ENCODE measurements at places on chromosomes 5 and 9.

DNA sequence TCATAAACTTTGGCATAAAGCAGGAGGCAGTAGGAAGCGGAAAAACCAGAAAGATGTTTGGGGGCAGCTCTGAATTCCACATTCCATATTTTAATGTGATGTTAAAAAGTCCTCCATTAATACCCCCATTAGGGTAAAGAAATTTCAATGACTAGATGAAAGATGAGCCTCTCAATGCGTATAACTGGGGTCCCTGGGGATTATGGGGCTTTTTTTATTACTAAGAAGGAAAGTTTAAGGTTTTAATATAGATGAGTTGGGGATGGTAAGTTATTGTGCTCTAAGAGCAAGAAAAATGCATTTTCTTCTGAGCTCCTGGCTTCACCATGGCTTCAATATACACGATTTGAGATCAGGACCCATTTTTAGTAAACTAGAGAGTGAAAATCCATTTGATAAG lies 321.9 kb downstream of the CDK5RAP2 start:
- no peak for DNase-seq

GRCh38 chr5:114362197-114362976 lies 517 bp downstream of the KCNN2 start:
- no peak for DNase-seq

- DNase-seq, result no peak
Observed at GRCh38 chr5:100889165-100889743, 13.8 kb downstream of the ST8SIA4 start.

- DNase-seq, result no peak
Observed at GRCh38 chr9:136738960-136739359, 3.8 kb downstream of the LCN10 start.

Measured in stimulated activated CD4-positive, alpha-beta T cell treated with anti-CD3 and anti-CD28 coated beads, Interleukin-12 subunit alpha, Interleukin-12 subunit beta, amount 100 ng/mL, for 24 hours (primary cell).